ENCODE measurements at places on chromosomes 6 and 20. TPM values are rescaled to one million over a fixed set of nuclear protein-coding genes. Genes with fewer than 3 reads are reported as not detected.

DNA sequence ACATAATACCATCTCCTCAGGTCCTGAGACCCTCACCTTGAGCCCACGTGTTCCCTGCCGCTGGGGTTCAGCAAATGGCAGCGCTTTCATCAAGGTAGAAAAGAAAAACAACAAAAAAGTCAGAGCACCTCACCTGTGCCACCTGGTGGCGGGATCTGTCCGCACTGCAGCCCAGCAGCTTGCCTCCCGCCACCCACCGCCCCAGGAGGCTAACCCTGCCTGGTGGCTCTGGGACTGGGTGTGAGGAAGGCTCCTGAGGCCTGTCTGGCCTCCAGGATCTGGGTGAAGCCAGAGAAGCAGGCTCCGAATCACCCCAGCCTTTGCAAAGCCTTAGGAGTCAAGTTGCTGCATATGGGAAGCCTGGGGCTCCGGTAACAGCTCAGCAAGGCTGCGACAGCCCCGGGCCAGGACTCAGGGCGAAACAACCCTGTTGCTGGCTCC lies 270.8 kb downstream of the BMP7 start:
- no peak overlapping the region for H3K27ac ChIP-seq
- DNase-seq = no peak
- H3K27me3 ChIP-seq = no peaks in the 10 kb centered on the region
- no peak overlapping the region for H3K4me3 ChIP-seq

Gene SEMG1
- not detected for total RNA-seq

DNA sequence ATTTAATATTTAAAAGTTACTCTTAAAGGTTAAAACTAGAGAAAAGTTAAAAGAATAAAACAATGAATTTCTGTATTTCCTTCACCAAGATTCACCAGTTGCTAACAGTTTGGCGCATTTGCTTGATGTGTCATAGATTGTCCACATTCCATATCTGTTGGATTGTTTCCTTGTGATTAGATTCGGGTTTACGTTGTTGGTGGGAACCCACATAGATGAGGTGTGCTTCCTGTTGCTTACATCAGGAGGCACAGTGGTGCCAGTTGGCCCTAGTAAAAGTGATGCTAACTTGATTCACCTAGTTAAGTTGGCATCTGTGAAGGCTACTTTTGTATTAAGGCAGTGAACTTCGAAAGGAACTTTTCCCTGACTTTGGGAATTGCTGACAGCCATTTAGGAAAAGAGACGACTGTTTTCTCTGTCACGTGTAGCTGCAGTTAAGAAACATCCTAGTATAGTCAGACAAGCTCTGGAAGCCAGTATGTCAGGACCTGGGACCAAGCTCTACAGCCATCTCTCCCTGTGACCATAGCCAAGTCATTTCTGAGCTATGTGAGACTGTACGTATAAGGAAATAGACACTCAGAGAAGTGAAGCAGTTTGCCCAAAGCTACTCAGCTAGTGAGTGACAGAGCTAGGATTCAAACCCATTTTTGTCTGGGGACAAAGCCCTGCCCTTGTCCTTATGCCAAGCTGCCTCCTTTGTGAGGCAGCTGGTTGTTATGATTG lies 49.0 kb downstream of the PPARD start:
- peak overlapping the region; percentile 87 for H3K27ac ChIP-seq
- peaks cover 20% of the 10 kb centered on the region for H3K4me1 ChIP-seq
- no peak for DNase-seq

GRCh38 chr20:36469973-36470372 lies 71.3 kb upstream of the MYL9 start:
- DNase-seq = no peak
- H3K36me3 ChIP-seq = no peaks in the 10 kb centered on the region
- peaks cover 100% of the 10 kb centered on the region for H3K4me1 ChIP-seq
- H3K27ac ChIP-seq = peak overlapping the region; percentile 89
- H3K4me3 ChIP-seq = no peak overlapping the region

DNA sequence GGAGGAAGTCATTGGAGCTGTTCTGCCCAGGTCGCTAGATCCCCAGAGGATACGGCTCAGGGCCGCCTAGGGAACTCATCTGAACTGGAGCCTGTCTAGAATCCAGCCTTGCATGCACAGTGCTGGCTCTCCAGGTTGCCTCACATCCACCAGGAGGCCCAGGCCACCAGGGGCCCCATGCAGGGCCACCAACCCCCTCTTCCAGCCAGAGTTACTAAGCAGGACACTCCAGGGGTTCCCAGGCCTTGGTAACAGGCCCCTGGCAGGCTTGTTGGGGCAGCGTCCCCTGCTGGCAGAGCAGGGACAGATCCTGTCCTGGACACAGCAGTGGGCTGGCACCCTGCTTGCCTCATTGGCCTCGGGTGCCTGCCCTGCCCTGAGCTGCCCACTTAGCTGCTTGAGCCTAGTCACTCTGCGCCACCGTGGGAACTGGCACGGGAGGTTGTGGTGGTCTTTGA lies 35.3 kb downstream of the EFCAB8 start:
- no peaks in the 10 kb centered on the region for H3K27me3 ChIP-seq
- no peak overlapping the region for H3K4me3 ChIP-seq
- H3K4me1 ChIP-seq = no peaks in the 10 kb centered on the region
- DNase-seq = no peak
- H3K27ac ChIP-seq = no peak overlapping the region

DNA sequence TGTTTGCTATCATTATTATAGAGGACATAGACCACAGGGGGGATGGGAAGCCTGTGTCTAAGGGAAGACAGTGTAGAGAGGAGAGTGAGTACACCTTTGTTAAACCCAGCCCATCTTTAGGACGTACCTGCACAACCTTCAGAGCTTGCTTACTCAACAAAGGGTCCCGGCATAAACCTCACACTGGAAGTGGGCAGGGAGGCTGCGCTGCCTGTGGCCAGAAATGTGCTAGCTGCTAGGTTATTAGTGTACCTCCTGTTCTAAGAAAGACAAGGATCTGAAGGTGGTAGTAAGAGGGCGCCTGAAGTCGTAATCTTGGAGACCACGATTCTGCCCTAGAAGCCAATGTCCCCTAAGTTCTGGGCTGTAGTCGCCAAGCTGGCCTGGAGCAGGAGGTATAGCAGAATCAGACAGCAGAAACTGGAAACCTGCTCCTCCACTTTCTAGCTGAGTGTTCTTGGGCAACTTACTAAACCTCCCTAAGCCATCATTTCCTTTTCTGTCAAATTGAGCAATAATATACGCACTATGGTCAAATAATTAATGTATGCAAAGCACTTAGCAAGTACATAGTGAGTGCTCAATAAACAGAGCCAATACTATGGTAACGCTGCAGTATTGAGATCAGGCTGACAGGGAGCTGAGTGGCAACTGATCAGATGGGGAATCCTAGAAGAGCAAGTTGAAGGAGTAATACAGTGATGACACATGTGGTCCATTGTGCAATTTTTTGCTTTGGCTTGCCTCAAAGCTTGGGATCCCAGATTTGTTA lies 16.8 kb upstream of the AKIRIN2 start:
- H3K4me3 ChIP-seq = no peak overlapping the region
- H3K4me1 ChIP-seq = peaks cover 13% of the 10 kb centered on the region
- no peaks in the 10 kb centered on the region for H3K36me3 ChIP-seq
- no peak for DNase-seq
- peak overlapping the region; percentile 60 for H3K27ac ChIP-seq

Gene ZNF334
- total RNA-seq = 0.27 TPM

GRCh38 chr6:45326698-45327417 lies 1.3 kb upstream of the RUNX2 start:
- H3K36me3 ChIP-seq = no peaks in the 10 kb centered on the region
- H3K4me3 ChIP-seq = no peak overlapping the region
- DNase-seq = no peak
- no peaks in the 10 kb centered on the region for H3K4me1 ChIP-seq
- H3K27me3 ChIP-seq = no peaks in the 10 kb centered on the region
